Stimulated activated CD8-positive, alpha-beta memory T cell treated with anti-CD3 and anti-CD28 coated beads, Interleukin-15, amount 100 ng/mL, for 48 hours (primary cell): ENCODE measurements at places on chromosomes 7 and 10.

DNA sequence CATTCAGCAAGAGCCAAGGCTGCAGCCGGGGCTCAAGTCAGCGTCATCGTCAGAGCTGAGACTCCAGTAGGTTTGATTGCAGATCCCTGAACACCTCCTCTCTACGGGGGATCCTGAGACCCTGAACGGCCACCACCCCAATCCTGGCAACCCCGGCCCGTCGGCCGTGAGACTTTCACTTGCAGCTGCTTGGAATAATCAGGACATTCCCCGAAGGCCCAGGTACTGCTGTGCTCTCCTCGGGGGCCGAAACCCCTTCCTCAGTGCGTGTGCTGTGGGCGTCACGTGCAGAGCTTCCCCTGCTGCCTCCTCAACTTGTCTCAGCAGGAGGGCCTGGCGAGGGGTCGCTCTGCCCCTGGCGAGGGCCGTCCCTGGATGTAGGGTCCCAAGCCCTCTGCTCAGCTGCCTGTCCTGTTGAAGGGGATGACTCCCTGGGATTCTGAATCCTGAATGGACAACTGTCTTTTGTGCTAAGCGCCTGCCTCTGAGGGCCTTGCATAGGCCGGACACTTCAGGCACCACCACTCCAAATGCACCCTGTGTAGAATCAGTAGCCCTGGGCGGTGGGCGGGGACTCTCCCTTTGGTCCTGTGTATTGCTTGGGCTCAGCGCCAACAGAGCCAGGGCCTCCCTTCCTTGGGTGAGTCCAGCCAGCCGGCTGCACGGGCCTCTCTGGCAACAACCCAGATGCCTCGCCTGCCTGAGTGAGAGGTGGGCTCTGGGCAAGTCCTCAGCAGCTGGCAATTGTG lies 63.8 kb upstream of the EBF3 start:
- no peak for DNase-seq

DNA sequence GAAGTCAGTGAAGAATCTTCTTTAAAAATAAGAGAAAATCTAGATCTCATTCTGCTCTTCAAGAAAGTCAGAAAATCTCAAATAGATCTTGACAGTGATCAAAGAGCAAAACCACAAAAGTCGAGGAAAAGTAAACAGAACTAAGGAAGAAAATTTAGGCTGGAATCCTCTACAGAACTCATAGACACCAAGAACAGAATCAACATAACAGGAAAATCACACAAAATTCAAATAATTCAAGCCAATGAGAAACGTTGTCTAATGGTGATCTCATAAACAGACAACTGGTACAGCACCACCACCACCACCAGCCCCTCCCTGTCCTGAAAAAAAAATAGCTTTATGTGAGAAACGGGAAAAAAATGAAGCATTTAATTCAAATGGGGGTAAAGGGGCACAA lies 6.9 kb downstream of the ITGB1 start:
- DNase-seq, result no peak

- DNase-seq, result no peak
These were observed 18.1 kb upstream of the CNNM2 start for GRCh38 chr10:102900006-102900405.

DNA sequence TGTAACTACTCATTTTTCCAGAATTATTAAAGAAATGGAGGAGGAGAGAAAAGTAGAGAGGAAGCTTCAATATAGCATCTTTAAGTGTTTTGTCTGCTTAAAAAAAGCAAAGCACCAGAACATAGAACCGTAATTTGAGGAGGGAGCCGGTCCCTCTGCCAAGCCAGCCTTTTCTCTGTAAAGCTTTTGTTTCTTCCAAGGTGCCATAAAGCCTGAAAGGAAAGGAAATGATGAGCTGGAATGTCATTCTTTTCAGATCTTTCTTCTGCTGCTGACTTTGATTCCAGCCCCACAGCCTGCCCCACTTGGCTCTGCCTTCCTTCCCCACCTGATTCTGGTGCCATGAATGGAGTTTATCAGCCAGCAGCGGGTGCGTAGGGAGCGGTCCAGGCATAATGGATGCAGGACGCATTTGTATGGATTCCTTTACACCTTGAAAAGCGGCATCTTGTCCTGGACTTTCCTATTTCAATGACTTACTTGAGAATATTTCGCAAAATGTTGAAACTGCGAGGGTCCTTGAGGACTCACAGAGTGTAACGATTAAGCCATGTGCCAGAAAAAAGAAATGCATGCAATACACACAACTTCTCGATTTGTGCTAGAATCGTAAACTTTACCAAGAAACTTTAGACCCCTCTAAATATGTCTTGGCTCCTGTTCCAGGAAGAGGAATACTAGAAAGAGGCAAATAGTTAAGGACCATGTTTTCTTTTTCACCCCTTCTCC lies 569.5 kb upstream of the MGMT start:
- no peak for DNase-seq

DNA sequence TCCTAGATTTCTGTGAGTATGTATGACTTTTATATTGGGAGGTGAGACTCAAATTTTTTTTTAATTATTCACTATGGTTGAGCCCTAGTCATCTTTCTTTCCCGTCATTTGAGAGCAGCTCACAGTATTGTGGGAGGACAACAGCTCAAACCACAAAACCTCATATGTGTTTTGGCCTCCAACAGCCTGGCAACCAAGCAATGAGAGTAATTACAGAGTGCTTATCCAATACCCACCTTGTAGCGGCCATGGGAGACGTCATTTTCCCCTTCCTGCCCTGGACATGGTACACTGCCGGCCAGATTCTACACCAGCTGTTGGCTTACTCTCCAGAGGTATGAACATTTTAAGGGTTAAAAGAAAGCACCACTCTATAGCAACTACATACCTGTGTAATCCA lies 49.1 kb downstream of the DOCK4 start:
- DNase-seq, result no peak

GRCh38 chr7:122006687-122007086 lies 133.7 kb downstream of the PTPRZ1 start:
- no peak for DNase-seq

DNA sequence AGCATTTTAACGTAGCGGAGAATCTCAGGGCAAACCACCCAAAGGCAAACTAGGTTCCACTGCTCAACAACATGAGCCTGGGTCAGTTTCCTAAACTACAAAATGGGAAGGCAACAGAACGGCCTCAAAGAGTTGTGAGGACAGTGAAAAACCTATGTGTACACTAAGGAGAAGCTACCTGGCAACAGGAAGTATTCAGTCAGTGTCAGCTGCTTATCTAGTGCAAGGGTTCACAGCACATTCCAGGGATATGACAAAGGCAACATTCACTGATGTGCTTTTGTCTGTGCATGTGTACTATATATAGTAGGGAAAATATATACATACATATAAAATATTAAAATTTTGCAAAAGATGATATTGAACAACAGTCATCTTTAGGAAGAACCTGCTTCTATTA lies 17.2 kb downstream of the NUDCD3 start:
- DNase-seq, result no peak

DNA sequence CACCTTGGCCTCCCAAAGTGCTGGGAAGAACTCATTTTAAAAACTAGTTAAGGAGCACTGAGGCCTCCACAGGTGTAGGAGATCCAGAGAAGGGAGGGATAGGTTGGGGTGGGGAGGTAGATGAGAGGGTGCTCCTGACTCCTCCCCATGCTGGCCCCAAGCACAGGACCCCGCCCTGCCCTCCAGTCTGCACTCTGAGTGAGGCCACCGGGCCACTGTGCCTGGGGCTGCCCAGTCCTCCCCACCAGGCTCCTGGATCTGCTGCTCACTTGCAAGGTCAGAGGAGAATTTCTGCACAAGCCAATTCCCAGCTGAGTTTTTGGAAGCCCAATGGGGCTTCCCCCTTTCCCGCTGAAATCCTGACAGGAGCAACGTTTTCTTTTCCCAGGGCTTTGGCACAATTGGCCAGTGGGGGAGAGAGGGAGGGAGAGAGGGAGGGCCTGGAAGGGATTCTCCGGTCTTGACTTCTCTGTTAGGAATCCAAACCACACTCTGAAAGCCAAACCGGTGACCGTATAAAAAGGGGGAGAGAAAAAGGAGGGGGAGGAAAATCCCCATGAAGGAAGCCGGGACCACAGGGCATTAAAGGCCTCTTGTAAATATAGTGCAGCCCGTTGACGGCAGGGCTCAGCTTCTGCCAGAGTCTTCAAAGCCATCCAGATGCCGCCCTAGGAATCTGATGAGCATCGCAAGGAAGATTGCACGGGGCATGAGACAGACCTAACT lies 116.2 kb downstream of the SH3PXD2A start:
- DNase-seq, result no peak

DNA sequence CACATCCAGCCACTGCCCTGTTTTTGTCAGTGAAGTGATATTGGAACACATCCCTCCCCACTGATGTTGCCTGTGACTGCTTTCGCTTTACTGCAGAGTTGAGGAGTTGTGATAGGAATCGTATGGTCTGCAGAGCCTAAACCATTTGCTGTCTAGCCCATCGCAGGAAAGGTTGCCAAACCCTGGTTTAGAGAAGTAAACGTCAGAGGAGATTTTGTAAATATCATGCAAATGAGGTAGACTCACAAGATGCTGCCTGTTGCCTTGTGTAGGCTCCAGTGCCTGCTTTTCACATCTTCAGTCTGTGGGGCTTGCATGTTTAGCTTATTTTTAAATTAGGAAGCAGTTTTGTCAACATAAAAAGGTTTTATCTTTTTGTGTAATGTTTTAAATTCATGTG lies 107.1 kb downstream of the TRRAP start:
- DNase-seq, result no peak

DNA sequence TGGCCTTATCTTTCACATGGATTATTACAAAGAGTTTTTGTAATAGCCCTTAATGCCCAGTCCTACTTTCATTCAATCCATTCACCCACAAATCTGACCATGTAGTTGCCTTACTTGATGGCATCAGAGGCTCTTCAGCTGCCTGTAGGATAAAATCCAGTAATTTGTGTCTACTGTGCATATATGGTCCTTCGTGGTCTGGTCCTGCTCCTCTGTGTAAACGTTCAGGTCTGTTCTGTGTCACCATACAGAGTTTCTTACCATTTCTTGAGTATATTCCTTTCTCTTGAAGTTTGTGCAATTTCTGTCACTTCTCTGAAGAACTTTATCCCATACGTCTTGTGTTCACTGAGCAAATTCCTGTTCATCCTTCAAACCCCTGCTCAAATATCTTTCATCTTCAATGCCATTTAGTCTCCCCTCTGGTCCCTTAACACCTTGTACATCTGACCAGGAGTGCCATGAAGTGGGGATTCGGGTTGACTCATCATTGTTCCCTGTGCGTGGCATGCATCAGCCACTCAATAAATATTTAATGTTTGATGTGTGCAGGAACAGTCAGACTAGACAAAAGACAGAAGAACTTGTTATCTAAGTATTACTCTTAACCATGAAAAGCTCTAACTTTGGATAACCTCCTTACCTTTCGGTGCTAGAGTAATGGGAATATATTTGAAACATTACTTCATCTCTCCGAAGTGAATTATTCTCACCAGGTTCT lies 98.6 kb upstream of the RPA3 start:
- no peak for DNase-seq

DNA sequence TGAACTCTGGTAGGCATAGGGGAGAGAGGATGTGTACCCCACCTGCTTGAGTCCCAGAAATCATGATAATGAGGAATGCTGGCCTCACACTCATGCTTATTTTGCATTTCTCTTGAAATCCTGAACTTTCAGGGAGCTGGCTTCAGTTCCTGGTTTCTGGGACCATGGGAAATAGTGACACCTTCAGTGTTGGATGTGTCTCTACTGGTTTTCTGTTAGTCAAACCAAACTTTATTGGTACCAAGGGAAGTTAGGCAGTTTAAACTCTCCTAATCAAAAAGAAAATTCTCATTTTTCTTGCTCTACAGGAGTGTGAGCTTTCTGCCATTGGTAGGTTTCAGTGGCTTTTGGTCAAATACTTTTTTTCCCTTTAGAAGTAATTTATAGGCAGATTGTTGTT lies 11.8 kb upstream of the PCGF5 start:
- DNase-seq, result no peak

DNA sequence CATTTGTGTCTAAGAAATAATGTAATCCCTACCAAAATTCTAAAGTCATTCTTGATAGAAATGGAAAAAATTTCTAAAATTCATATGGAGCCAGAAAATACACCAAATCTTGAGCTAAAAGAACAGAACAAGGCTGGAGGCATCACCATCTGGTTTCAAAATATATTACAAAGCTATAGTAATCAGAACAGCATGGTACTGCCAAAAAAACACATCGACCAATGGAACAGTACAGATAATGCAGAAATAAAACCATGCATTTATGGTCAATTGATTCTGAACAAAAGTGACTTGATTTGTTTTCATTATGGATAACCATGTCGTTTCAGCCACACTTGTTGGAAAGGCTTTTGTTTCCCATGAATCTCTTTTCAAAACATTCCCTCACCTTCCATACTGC lies 7.0 kb upstream of the WDFY4 start:
- no peak for DNase-seq

- DNase-seq, result no peak
These were observed 362.4 kb upstream of the ZNF32 start for GRCh38 chr10:44010873-44011602.

DNA sequence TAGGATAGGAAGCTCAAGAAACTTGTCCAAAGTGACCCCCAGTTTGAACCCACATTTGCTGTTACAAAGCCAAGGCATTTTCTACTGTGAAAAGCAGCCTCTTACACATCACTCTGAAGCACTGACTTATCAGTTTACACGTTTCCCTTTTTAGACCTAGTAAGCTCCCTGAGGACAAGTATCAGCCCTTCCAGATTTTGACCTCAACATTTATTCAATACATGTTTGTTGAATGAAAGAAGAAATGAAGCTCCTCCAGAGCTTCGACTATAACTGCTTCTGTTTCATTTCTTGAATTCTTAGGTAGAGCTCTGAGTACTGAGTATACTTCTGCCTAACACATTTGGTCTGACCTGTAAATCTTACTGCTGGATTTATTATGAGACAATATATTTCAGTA lies 2.7 kb downstream of the WASL start:
- no peak for DNase-seq

GRCh38 chr7:15749631-15750030 lies 63.1 kb upstream of the MEOX2 start:
- DNase-seq, result no peak

DNA sequence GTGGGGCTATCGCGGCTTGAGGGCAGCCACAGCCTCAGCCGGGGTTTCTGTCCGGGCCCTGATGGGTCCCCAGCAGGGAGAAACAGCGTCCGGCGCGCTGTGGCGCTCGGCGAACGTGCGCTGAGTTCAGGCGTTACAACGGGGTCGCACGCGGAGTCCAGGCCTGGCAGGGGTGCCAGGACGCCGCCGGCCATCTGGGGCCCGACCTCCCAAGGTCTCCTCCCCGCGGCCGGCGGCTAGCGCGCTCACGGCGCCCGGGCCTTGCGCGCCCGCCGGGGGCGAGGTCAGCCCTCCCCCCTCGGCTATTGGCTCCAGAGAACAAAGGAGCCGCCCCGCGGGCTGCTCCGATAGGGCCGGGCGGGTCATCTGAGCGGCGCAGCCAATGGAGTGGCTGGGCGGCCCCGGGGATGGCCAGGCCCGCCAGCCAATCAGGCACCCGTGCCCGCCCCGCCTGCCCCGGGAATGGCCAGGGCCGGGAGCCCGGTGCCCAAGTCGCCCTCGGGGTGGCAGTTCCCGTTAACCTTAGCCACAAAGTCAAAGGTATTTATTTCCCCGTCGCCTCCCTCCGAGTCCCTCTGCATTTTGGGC lies at the start of gene ZNF775:
ZNF775 (plus strand) TSS at position 478 of the 588 bp plus-strand sequence. CDS start 9,141 bp downstream, outside the sequence.
- peak; percentile 93 for DNase-seq

GRCh38 chr10:77575271-77576006 lies 62.2 kb downstream of the KCNMA1 start:
- no peak for DNase-seq

GRCh38 chr7:102873470-102874165 lies 39.2 kb upstream of the LRRC17 start:
- DNase-seq, result no peak

GRCh38 chr10:64039198-64039597 lies 518.0 kb downstream of the REEP3 start:
- DNase-seq, result no peak

- no peak for DNase-seq
These were observed 234.6 kb downstream of the ZMYND11 start for GRCh38 chr10:369684-370448.
